ENCODE measurements at places on chromosomes 7 and 10.

- no peak for DNase-seq
These were observed 23.4 kb downstream of the IRF5 start for GRCh38 chr7:128961030-128961659.

DNA sequence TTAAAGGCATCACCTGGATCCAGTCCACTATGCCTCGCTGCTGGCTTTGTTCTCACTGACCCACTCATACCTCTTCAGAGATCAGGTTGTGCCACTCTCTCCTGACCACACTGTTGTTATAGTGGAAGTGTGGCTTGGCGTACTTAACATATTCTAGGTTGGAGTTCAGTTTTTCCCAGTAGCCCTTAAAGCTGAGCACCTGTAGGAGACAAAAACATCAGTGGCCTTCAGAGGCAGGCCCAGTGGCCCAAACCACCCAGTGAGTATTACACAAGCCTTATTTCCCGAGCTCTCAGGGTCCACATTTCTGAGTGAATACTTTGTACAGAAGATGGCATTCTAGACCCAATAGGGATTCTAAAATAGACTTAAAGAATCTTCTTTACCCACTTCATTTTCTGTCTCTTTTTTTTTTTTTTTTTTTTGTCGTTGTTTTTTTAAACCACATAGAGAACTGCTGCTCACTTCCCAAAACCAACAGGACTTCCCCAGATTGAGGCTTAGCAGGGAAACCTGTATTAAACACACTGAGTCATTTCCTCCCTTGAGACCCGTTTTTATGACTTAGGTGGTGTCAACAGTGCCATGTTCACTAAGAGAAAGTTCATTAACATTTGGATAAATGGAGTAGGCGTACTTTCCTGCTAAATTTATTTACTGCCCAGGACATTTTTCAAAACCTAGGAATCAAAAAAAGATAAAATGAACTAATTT lies 85.8 kb downstream of the GSAP start:
- DNase-seq = peak; percentile 90

DNA sequence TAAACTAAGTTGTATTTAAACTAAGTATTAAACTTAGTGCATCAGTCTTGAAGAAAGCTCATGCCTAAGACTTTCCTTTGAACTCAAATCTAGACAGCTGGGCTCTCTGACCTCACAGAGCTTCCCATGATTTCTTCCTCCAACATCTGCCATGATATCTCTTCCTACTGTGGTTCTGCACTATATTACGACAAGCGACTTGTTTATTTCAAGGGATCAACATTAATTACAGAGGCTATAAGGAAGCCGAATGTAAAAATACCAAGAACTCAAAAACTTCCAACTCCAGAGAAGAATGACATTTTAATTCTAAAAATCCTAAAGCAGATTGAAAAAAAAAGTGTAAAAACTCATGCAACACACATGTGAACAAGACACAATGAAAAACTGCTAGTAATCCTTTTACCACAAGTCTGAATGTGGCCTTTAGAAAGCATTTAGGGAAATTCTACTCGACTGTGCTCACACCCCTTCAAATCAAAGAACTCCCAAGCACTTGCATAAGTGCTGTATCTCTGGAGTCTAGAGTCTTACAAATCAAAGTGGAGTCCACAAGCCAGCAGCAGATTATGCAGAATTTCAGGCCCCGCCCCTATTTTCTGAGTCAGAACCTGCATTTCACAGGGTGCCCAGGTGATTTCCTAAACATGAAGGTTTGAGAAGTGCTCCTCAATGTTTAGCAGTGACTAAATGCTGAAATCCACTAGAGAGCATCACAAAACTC lies 22.7 kb upstream of the WASHC2A start:
- no peak for DNase-seq

DNA sequence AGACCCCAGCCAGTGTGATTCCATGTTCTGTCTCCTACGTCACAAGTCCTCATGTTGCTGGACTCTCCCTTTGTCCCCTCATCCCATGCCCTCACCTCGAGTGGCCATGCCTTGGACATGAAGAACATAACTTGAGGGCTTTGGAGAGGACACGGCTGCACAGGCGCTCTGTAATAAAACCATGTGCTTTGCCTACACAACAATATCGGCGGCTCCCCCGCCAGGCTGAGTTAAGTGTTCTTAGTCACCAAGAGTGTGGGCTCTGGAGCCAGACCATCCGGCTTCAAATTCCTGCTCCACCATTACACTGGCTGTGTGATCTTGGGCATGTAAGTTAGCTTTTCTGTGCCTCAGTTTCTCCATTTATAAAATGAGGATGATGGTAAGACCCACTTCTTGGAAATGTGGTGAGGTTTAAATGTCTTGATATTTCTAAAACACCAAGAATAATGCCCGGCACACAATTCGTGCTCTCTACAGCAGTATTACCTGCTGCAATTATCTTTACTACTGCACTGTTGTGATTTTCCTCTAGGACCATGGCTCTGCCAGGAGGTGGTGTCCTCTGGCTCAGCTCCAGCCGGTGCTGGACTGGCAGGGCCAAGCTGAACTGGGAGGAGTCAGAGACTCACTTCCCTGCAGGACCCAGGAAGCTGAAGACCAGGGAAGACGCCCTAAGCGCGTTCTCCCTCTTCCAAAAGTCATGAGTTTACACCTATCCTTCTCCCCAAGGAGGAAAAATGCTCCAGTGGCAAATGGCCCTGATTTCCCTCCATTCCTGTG lies 15.7 kb downstream of the SLIT1 start:
- DNase-seq = no peak

- no peak for DNase-seq
These were observed 8.8 kb downstream of the SLC4A2 start for GRCh38 chr7:151068069-151068773.

DNA sequence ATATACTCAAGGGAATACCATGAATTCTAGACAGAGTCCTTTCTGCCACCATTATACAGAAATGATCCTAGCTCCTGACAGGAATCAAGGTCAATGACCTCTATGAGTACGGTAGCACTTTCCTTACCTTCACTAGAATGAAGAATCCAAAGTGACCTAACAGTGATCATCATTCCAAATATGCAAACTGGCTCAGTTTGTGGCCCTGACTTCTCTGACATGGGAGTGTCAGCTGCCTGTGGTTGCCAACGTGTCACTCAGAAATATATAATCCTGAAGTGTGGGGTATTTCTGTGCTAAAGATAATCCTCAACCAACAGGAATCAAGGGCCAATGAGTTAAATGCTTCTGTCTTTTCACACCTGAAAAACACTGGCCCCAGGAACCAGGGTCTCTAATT lies 45.7 kb downstream of the COPG2 start:
- DNase-seq = no peak

- DNase-seq = no peak
These were observed 194.5 kb upstream of the AHR start for GRCh38 chr7:17103984-17104383.

GRCh38 chr7:133741078-133741477 lies 386.1 kb upstream of the LRGUK start:
- no peak for DNase-seq

DNA sequence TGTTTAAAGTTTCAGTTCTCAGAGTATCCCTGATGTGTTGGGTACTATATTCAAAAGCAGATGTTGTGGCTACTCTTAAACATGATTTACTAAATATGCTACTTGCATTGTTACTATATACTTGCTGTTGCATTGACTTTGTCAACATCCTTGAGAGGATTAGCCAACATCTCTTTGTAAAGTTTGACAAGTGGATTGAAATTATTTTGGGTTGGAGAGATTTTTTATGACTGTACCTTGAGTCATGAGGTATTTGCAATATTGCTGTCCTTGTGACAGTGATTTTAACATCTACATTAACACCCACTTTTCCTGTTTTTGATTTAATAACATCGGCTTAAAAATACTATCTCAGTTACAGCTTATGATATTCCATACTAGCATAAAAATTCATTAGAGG lies 31.9 kb downstream of the MRC1 start:
- DNase-seq = no peak

- peak; percentile 44 for DNase-seq
These were observed 81.0 kb upstream of the PRSS58 start for GRCh38 chr7:142338633-142339501.

- DNase-seq = no peak
These were observed 23.8 kb upstream of the AOAH start for GRCh38 chr7:36748017-36748487.

DNA sequence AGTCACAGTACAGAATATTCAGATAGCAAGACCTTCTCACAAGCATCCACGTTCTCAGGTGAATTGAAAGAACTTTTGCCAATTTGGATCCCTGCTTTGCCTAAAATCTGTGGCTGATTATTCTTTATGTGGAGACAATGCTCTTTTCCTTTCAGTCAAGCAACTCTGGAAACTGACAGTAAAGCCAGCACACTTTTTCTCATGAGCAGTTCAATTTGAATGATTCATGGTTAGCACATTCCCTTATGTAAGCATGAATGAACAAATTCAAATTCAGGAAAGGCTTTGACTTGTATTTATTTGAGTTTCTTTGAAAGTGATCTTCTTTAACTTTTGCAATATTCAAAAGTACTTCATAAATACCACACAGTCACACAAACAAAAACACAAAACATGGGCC lies 57.6 kb downstream of the MEOX2 start:
- DNase-seq = no peak
